ENCODE measurements at places on chromosomes 11 and 22.

GRCh38 chr11:129612447-129612961 is 203.1 kb upstream of the TMEM45B start:
- no peak for DNase-seq

- DNase-seq: no peak
Observed at GRCh38 chr11:28105869-28106268, 2.1 kb downstream of the KIF18A start.

DNA sequence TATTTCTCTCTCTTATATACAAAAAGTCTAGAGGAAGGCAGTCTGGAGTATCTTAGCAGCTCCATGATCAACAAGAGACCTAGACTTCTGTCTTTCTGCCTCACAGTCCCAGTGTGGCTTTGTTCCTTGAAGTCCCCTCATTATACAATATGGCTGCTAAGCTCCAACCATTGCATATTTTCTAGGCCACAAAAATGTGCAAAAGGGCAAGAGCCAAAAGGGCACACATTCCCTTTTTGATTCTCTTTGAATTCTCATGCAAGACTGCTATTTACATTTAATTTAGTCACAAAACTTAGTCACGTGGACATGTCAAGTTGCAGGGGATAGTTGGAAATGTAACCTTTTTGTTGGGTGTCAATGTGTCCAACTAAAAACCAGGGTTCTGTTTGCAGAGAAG is 64.2 kb upstream of the OLFML1 start:
- peak; percentile 15 for DNase-seq

DNA sequence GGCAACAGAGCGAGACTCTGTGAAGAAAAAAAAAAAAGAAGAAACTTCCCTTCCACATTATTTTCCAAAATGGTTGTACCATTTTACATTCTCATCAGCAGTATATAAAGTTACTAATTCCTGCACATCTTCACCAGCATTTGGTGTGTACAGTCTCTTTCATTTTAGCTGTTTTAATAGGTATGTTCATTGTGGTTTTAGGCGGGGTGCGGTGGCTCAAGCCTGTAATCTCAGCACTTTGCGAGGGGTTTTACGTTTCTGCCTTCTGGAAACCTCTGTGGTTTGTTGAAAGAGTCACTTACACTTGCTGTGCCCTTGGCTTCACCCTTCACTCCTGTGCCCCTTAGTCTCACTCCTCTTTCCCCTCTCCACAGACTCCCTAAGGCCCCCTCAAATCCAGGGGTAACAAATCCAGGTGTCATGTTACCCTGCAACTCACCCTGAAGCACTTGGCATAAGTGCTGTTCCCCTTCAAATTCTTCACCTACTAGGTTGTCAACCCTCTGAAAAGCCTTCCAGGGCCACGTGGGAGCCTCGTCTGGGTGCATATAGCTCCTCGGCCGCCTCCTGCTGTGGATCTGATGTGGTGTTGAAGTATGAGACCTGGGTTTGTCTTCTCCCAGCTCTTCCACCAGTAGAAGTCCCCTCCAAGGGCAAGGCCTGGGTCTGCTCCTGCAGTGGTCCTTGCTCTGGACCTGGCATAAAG is 20.8 kb downstream of the TOB2 start:
- no peak for DNase-seq

DNA sequence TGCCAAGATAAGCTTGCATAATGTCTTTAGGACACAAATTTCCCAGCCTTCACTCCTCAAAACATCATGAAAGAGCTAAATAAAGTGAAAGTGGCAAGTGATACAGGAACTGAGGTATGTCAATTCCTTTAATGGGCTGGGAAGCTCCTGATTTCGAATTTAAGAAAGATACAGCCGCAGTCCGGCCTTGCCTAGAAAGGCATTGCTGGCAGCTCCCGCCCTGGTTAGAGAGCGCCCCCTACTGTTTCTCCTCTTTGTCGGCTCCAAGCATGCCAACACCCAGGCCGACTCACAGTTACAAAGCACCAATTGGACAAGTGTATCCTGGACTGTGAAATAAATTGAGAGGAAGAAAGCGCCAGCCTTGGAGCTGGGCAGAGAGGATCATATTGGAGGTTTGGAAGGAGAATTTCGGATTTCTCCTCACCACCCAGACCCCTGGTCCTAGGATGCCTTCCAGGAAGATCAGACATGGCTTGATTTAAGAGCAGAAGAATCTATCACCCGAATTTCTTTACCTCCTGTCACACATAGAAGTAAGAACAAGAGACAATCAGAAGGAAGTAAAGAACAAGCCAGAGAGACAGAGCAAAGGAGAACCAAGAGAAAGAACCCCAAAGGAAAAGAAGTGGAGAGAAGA is 84.0 kb downstream of the FAM76B start:
- DNase-seq: peak; percentile 74

DNA sequence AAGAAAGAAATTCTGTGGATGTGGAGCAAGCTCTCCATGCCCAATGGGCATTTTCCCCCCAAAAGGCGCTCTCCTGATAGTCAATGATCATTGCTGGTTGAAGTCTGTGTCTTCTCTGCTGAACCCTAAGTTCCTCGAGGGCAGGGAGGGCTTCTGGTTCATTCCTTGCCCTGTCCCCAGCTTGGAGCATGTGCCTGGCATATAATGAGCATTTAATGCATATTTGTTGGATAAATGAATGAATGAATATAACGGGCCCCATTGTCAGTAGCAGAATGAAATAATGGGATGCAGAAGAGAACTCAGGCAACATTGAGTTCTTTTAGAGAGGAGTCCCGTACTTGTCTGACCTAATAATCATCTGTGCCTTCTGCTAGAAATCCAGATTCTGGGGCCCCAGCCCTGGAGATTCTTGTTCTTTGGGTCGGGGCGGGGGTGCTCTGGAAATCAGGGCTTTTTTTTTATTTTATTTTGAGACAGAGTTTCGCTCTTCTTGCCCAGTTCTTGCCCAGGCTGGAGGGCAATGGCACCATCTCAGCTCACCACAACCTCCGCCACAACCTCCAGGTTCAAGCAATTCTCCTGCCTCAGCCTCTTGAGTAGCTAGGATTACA is 64.4 kb downstream of the CD82 start:
- no peak for DNase-seq

DNA sequence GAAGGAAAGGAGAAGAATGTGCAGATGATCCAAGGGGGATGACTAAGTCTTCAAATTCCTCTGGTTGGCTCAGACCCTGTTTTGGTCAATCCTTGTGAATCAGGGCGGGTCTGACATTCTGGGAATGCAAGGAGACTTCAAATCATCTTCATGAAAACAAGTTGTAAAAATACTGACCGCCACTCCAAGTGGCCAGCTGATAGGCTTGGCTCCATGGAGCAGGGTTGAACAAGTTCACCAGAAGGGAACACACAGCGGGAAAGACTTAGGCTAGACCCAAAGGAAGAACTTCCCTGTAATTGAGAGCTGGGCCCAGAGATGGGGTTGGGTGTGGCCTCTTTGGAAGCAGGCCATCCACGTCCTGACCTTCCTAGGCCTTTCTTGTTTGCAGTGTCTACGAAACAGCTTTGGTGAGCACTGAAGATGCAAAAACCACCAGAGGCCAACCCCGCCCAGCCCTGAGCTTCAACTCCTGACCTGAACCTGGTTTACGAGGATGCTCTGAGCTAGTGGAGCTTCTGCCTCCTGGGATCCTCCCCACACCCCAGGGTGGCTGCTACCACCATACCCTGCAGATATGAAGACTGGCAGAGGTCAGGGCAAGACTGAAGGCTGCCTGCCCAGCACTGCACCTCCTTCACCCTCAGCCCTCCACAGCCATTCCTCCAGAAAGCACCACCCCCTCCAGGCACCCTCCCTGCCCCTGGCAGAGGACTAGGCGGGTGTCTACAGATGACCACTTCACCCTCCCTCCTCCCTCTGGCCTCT is 26.1 kb downstream of the GDPD5 start:
- DNase-seq: peak; percentile 81

- no peak for DNase-seq
Observed at GRCh38 chr11:129720994-129721393, 94.7 kb upstream of the TMEM45B start.

GRCh38 chr22:37459206-37459605 is 27.0 kb downstream of the MFNG start:
- DNase-seq: no peak

- no peak for DNase-seq
Observed at GRCh38 chr11:15613789-15614188, 499.1 kb downstream of the INSC start.

- DNase-seq: no peak
Observed at GRCh38 chr11:59719556-59719955, 5.9 kb upstream of the OR10V1 start.

- DNase-seq: no peak
Observed at GRCh38 chr22:35431483-35432227, 31.7 kb downstream of the MCM5 start.

DNA sequence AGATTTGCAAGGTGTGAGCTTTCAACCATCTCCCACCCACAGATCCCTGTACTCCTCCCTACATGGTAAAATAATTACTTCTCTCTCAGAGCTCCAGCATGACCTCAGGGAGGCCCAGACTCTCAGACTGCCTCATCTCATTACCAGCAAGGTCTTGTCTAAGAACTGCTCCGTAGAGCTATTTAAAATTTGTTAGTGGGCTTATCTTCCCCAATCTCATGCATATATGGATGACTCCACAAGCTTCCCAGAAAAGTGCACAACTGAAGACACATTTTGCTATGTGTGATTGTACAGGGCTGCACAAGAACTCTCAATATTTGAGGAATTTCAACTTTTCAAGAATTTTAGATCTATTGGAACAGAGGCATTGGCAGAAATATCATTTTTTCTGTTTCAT is 230.3 kb downstream of the CSNK2A3 start:
- DNase-seq: no peak

DNA sequence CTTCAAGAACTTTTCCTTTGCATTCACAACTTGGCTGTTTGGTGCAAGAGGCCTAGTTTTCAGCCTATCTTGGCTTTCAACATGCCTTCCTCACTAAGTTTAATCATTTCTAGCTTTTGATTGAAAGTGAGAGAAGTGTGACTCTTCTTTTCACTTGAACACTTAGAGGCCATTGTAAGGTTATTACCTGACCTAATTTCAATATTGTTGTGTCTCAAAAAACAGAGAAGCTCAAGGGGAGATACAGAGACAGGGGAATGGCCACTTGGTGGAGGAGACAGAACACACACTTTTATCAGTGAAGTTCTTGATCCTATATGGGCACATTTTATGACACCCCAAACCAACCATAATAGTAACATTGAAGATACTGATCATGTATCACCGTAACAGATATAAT is 532.3 kb downstream of the DLG2 start:
- DNase-seq: no peak

DNA sequence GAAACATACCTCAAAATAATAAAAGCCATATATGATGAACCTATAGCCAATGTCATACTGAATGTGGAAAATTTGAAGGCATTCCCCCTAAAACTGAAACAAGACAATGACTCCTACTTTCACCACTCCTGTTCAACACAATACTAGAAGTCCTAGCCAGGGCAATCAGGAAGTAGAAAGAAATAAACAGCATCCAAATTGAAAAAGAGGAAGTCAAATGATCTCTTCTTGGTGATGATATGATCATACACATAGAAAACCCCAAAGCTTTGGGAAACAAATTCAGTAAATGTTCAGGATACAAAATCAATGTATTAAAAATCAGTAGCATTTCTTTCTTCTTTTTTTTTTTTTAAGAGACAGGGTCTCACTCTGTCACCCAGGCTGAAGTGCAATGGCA is 109.9 kb downstream of the DLG2 start:
- no peak for DNase-seq

GRCh38 chr22:31378123-31378522 is 21.3 kb upstream of the DRG1 start:
- DNase-seq: no peak

- DNase-seq: no peak
Observed at GRCh38 chr11:130427581-130428315, 661 bp downstream of the ADAMTS8 start.

DNA sequence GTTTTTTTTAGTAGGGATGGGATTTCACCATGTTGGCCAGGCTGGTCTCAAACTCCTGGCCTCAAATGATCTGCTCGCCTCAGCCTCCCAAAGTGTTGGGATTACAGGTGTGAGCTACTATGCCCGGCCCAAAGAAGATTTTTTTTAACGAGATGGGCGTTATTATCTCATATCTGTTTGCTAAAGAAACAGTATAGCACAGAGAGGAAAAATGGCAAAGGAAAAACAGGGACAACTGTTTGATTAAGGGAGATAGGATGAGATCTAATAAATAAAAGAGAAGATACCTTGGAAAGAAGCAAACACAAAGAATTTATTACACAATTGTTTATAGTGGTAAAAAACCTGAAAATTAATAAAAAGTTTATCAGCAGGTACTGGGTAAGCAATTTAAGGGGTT is 10.4 kb upstream of the CEP295 start:
- no peak for DNase-seq

DNA sequence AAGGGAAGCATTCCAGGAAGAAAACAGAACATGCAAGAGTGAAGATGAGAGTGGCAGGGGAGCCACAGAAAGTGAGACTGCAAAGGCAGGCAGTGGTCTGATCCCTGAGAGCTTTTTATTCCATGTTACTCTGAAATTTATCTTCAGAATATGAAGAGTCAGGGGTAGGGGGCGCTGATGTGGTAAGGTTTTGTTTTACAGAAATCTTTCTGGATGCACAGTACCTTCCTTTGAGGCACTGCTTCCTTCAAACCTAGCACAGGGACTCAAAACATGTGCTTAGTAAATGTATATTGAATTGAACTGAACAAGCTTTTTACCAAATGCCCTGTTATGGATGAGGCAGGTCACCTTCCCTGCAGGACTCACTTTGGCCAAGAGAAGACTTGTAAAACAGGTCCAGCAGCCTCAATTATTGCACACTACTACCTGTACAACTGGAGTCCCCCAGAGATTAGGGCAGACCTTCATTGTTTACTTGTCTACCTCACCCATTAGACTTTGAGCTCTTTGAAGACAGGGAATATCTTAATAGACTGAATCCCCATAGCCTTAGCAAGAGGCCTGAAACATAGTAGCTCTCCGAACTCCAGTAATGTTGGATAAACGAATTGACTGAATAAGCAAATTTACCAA is 2.2 kb downstream of the PAK1 start:
- no peak for DNase-seq

- DNase-seq: no peak
Observed at GRCh38 chr11:93972790-93973189, 48.4 kb upstream of the HEPHL1 start.

DNA sequence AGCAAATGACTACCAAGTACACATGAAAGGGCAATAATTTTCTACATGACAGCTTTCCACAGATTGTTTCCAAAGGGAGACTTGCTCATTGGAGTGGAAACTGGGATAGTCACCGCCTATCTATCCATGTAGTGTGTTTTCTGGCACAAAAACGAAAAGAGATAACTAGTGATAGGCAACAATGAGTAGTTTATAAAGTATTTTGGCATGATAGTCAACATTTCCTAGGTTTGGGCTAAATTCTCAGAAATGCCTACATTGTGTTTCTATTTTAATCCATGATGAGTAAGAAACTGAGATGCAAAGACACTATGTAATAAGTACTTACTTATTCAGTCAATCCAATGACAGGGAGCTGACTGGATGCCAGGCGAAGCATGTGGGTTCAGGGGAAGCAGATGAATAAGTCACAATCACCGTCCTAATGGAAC is 1129.1 kb downstream of the DLG2 start:
- no peak for DNase-seq

- DNase-seq: no peak
Observed at GRCh38 chr22:46430961-46431838, 95.7 kb downstream of the TRMU start.
